ENCODE measurements at places on chromosomes 4 and X.
A peak's percentile ranks its signal among the peaks of the same experiment; 100 is the strongest.

GRCh38 chrX:133653358-133653757, 238.1 kb upstream of the GPC4 start:
- DNase-seq: no peak

DNA sequence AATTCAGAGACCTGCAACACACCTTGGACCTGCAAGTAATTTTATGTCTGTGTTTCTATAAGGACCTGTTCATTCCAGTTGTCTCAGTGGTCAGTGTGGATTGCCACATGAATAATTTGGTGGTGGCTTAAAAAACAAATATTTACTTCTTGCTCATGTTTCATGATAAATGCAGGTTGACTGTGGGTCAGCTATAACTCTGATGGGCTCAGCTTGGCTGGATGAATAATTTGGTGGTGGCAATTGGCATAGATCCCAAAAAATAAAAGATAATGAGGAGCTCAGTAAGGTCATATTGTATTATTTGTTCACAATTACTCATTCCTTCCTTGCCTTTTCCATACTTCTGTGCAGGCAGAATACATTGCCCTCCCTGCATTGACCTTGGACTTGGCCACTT, 18.9 kb upstream of the SCRG1 start:
- no peak for DNase-seq

DNA sequence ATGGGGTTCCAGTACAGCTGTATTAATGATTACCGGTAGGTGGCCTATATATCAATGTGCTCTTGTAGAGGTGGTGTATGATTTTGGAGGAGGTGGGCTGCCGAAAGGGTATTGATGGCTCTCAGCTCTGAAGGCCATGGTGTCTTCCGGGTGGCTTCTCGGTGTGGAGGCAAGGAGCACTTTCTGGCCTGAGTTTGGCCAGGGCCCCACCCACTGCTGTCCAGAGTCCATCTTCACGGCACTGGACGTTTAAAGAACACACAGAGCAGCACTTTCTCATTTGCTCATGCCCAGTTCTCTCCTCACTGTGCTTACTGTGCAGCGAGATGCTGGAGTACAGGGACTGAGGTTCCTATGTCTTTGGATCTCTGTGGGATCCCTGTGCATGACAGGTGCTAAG, 16.1 kb downstream of the BST1 start:
- DNase-seq: no peak

DNA sequence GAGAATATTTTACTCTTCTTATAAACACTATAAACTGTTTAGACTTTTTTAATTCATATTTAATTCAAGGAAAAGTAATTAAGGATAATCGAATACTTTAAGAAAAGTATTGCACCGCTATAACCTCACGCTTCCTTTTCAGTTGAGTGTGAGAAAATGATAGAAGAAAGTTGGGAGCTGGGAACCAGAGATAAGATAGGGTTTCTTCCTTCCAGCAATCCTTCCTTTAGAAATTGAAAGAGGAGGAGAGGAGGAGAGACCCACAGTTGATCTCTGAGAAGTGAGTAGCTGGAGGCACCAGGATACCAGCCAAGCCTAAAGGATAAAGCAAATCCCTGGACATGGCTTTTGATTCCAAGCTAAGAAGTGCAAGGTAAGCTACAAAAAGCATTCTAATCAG, 242.3 kb upstream of the NOCT start:
- no peak for DNase-seq

GRCh38 chr4:6984612-6985425, 58.4 kb upstream of the TADA2B start:
- no peak for DNase-seq

GRCh38 chr4:85676850-85677590, 202.1 kb downstream of the ARHGAP24 start:
- DNase-seq: no peak

DNA sequence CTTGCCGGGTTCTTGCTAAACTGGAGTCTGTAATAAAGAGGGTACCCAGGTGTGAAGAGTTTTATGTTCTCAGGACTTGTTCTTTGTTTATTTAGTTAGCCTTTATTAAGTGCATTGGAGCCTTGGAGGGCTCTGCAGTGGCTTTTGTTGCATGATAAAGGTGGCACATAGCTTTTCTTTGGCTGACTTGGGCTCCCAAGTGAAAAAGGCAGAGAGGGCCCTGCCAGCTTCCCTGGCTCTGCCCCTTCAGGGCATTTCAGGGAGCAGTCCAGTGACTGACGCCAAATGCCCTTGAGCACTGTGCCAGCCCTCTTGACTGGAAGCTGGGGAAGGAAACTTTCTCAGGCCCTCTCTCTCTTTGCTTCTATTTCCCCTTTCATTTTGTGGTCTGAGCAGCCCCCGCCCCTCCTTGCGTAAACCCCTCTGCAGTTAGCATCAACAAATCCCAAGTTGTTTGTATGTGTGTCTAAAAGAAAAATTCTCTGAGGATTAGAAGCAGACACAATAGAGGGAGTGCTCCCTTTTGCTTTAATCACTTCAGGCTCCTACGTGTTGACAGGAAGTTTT, 152.2 kb downstream of the NHS start:
- DNase-seq: no peak

DNA sequence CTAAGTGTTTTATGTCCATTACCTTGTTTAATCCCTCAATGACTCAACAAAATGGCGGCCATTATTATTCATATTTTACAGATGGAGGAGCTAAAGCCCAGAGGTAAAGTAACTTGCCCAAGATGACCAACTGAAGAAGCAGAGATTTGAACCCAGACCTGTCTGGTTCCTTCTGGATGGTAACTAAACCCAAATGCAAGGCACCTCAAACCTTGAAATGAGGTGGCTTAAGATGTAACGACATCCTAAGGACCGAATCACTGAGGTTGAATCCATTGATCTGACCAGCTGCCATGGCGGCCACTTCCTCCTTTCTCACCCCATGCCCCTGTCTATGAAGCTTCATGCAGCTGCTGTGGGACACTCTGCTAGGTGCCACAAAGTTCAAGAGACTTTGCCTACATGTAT, 932 bp downstream of the TLR10 start:
- DNase-seq: no peak

DNA sequence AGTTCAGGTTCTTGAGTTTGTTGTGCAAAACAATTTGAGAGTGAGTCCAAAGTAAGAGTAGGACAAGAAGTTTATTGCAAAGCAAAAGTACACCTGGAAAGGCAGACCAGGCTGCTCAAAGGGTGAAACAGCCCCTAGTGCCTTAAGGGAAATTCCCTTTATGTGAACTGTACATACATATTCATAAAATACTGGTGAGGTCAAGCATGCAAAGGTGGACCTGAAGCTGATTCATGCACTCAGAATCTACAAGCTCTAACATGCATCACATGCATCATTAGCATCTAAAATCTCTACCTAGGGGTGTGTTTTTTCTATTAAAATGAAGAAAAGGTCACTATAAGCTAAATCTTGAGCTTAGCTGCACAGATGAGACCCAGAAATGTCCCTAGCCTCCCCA, 266.9 kb downstream of the SPATA18 start:
- DNase-seq: no peak

DNA sequence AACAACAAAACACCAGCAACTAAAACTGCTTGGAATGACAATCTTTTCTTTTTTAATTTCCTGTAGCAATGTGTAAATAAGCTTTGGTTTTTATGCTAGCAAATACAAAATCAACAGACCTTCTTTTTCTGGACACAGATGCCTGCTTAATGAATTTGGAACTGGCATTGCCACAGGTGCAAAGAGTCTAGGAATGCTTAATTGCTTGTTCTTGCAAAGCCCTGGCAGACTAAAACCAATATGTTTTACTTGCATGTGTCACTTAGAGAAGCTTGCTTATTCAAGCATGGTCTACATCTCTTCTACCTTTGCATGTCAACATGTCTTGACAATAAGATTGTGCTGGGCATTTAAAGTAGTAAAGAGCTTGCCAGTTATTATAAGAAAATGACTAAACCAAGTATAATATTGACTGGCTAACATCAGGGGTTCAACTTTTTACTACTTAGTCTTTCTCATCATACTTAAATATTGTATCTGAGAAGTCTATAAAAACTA, 656.7 kb upstream of the NDST4 start:
- no peak for DNase-seq

DNA sequence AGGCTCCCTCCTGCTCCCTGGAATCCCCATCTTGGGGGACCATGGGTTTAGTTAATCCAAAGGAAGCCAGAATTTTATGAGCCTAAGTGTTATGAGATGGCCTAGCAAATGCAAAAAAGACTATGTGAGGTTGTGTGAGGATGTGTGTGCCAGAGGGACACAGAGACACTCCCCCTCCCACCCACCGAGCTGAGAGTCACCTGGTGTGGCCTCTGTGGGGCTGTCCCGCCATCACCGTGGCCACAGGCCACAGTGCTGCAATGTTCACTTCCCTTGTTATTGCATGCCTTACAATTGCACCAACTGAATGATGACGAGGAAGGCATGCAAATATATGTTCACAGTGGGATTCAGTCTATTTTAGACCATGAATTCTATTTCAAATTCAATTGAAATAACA, 601 bp upstream of the FGFBP2 start:
- no peak for DNase-seq

DNA sequence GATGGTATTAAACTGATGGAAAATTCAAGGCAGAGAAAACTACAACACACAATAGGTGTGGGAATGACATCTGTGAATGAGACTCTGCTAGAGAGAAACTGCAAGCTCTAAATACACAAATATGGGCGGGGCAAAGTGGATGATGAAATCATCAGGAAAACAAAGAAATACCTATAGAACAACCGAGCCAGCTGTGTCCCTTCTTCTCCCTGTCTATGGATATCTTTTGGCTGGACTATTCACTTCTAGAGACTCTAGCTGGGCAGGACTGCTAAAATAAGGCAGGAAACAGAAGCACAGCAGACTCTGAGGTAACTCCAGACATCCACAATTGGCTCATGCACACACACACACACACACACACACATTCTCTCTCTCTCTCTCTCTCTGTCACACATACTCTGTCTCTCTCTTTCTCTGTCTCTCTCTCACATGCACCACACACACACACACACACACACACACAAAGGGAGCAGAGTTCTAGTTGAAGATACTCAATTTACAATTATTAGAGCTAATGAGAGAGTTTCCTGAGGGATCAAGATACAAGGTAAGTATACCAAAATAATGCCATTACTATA, 27.2 kb upstream of the EDNRA start:
- DNase-seq: no peak

GRCh38 chr4:185752872-185753271, 59.1 kb downstream of the SORBS2 start:
- no peak for DNase-seq

DNA sequence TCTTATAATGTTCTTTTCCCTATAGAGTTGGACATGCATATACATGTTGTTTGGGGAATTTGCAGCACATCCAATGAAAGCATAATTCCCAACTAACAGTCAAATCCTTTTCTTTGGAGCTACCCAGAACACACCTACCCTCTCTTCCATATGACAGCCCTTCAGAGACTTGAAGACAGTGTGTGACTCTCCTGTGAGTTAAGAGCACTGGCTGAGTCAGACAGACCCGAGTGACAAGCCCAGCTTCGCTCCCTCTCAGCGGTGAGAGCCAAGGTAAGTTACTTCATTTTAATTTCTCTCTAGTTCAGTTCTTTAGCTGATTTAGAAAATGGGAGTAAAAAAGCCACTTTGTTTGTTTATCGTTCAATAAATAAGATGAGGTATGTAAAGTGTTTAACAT, 86.3 kb downstream of the RTL9 start:
- DNase-seq: no peak

DNA sequence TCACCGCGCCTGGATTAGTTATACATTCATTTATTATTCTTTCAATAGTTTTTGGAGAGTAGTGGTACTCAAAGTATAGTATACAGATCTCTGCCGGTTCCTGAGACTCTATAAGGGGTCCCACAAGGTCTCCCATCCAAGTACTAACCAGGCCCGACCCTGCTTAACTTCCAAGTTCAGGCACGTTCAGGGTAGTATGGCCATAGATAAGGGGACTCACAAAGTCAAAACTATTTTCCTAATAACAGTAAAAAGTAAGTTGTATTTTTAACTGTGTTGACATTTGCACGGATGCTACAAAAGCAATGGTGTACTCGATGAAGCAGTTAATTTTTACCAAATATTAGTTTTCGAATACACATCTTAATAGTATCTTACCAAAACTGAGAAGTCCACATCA, 84.4 kb upstream of the STK26 start:
- no peak for DNase-seq

GRCh38 chr4:153497988-153498967, 32.1 kb downstream of the TMEM131L start:
- no peak for DNase-seq

- DNase-seq: peak; percentile 4
Measured at GRCh38 chr4:184039963-184040383, 134.9 kb downstream of the STOX2 start.

DNA sequence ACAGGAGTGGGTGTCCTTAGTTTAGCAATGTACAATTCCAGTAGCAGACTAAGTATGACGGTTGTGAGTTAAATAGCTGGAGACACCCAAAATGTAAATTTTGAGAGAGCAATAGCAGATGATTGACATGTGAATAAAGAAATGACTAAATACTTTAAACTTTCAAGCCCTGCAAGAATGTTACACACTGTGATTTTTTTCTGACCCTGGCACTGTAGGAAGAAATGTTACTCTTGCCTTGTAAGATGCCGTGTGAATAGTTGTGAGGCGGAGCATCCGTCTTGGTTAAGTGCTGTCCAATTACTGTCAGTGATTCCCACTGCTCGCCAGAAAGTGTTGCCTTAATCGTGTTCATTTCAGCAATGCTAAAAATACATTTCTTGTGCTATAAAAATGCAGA, 1248.1 kb downstream of the RAPGEF2 start:
- no peak for DNase-seq

GRCh38 chrX:38577738-38578137, 16.4 kb downstream of the TSPAN7 start:
- no peak for DNase-seq

DNA sequence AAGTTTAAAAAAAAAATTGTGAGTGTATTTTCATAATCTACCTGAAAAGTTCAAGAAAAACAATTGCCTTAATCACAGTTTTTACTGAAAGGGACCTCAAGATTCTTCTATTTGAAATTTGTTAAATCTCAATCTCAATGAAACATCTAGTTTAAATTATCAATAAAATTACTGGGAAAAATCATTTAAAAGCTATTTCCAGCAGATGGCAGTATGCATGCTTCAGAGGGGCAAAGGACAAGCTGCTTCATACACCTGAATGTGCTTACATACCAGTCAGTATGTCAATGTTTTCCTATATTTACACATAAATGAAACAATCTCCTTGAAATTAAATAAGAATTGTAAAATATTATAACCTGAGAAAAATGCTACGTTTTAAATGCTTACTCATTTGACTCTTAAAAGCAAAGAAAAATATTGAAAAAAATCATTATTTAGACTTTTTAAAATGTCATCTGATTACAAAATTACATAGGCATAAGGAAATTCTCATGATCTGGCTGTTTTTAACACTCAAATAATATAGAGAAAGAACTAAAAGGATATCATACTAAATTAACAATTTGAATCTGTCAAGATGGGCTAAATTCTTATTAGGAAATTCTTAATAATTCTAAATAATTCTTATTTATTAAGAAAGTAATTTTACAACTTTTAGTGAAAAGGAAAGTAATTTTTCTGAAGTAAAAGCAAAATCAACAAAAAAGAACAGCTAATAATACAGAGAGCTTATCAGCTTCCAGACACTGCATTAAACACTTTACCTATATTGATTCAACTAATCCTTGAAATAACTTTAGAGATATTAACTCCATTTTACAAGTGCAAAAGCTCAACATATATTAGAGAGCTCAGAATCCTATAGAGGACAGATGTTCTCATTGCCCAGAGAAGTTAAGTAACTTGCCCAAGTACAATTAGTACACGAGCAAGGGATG, 242.1 kb downstream of the ADAMTS3 start:
- DNase-seq: no peak

GRCh38 chr4:48307528-48307927, 33.8 kb upstream of the SLAIN2 start:
- no peak for DNase-seq
